ENCODE measurements at places on chromosomes 5 and 9. TPM values are rescaled to one million over a fixed set of nuclear protein-coding genes. Genes with fewer than 3 reads are reported as not detected.

FNBP1 gene
- total RNA-seq = 24.7 TPM

SPINK13 gene
- not detected for total RNA-seq

SPATA31A3 gene
- not detected for total RNA-seq

SOHLH1 gene
- total RNA-seq = not detected

TSTD2 gene
- 17.5 TPM for total RNA-seq

Data from colonic mucosa (tissue), 4 donors.